ENCODE measurements at places on chromosomes 5 and 9.

DNA sequence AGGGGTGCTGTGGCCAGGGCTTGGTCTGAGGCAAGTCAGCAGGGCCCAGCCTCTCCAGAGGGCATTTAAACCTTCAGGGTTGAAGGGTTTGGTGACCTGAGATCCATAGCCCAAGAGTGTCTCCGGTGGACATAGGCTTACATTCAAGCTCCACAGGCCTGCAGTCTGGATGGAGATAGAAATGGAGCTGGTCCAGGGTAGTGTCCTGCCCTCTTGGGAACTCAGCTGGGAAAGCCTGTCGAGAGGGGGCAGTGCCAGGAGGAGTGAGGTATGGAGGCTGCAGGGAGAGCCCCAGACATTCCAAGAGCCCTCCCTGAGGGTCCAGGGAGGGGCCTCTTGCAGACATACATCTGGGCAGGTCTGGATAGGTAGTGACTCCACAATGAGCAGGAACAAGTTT, 177.0 kb upstream of the MVB12B start:
- peak; percentile 21 for DNase-seq

GRCh38 chr5:136809382-136809781, 444.0 kb upstream of the TRPC7 start:
- DNase-seq: no peak

DNA sequence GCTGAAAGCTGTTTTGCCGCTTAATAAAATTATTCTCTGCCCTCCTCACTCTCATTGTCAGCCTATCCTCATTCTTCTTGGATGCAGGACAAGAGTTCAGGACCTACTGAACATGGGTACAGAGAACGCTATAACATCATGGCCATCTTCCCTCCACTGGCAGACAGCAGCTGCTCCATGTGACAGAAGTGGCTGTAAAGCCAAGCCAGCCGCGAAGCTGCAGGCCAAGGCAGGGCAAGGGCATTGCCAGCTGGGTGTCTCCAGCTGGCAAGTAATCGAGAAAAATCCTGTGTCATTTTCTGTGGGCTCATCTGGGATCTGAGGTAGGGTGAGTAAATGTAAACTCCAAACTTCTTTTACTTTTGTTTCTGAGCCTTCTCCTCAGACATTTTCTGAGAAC, 84.8 kb downstream of the SLC25A46 start:
- no peak for DNase-seq

GRCh38 chr5:80466669-80467485, 21.0 kb upstream of the FAM151B start:
- DNase-seq: no peak

DNA sequence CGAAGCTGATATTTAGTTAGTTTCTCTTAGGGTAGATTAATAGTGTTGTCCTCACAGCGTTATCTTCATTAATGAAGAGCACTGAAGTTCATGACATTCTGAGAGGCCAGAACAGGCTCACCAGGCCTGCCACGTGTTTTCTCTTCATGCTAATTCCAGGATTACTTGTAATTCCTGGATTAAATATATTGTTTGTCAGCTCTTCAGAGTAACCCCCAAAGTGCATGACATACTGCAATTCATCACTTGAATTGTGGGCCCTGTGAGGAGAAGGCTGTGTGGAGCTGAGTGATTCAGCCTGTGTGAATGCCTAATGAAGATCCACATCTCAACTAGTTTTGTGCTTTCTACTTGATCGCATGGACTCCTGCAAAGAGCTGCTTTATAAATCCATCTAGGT, 401.0 kb upstream of the ADAMTSL1 start:
- DNase-seq: no peak

DNA sequence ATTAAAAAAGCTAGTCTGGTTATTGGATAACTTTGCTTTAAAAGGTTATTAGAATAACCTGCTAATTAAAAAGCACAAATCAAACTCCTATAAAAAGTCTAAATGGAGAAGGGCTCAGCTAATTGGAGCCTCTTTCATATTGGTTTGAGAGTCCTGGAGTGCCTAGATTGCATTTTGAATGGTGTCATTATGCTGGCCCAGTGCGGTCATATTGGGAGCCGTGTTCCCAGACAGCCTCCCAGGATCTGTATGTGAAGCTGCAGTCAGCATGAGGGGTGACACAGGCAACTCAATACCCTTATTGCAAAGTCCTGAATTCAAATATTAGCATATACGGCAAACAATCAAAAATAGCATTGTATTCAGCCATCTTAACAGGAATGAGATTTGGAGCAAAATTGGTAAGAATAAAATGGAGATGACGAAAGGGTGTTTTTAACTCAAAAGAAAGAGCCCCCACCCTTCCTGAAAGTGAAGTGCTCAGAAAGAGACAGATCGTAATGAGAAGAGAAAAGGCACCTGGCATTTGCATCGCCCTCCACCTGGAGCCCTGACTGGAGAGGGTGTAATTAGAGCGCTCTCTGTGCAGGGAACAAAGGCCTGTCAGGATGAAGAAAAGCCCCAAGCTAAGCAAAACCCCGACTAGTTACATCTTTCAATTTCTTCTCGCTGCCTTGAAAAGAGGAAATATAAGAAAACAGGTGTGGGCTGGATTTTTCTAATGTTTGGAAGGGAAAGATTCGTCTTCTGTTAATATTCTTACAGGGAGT, 621.0 kb upstream of the ADAMTS16 start:
- DNase-seq: no peak

- DNase-seq: no peak
Observed at GRCh38 chr5:171312129-171312974, 3.3 kb downstream of the TLX3 start.

DNA sequence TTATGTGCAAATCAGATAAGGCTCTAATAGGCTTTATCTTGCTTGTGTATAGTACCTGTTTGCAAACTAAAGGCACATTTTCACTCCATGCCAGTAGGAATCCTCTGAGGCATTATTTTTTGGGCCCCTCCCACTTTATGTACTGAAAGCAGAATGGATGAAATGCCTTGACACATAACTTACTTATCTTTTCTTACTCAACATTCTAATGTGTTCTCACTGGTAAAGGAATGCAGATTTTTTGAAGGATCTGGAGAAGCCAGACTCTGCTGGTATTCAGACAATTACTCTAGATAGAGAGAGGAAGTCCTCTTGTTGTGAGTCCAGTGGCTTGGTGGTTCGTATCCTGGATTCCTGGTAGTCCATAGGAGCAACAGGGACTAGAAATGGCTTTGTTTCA, 336.7 kb downstream of the CCDC171 start:
- no peak for DNase-seq

DNA sequence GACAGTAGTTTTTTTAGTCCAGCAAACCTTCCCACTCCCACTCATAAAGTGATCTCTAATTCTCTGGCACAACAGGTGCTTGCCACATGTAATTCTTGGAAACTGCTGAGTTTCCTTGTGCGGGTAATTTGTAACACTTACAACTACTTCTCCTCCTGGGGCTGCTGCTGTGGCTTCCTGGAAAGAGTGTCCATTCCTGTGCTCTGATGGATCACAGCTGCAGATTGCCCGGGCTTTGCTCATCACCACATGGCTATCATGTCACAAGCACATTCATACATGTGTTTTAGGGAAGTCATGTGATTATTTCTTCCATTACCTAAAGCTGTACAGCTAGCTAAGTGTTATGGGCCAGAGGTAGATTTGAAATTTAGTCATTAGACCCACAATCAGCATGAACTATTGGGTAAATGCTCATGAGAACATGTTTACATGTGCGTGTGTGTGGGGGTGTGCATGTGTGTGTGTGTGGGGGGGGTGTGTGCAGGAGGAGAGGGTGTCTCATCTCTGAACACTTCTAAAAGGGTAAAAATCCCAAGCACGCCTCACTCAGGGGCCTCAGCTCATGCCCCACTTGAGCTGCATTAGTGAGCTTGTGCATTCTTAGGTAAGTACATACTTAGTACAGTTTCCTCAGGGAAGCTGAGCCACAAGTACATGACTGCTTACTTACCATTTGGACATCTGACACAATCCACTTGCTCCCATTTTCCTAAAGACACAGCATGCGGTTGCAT, 118.1 kb upstream of the CCDC112 start:
- DNase-seq: no peak

- DNase-seq: peak; percentile 81
Observed at GRCh38 chr9:96686638-96687335, 31.7 kb upstream of the PRXL2C start.
